HCT116 (cell line): ENCODE measurements at places on chromosomes 16 and 17. TPM values are rescaled to one million over a fixed set of nuclear protein-coding genes. Genes with fewer than 3 reads are reported as not detected.

NDUFAF8 gene
- total RNA-seq = 102 TPM

CCDC200 gene
- not detected for total RNA-seq

NT5M gene
- total RNA-seq = 10.2 TPM

KRTAP1-5 gene
- not detected for total RNA-seq

GAST gene
- total RNA-seq = not detected

PERCC1 gene
- not detected for total RNA-seq

PFN1 gene
- 1,213 TPM for total RNA-seq

GRCh38 chr16:12228602-12229499, 252.3 kb downstream of the SNX29 start:
- H3K27me3 ChIP-seq = no peaks in the 10 kb centered on the region
- no peaks in the 10 kb centered on the region for H3K36me3 ChIP-seq
- DNase-seq = peak; percentile 28
- H3K4me3 ChIP-seq = no peak overlapping the region

GRCh38 chr17:1873418-1873817, 43.6 kb downstream of the RPA1 start:
- no peak overlapping the region for H3K27ac ChIP-seq
- H3K27me3 ChIP-seq = no peaks in the 10 kb centered on the region
- peaks cover 37% of the 10 kb centered on the region; the same call in 1 of the 2 replicates for H3K36me3 ChIP-seq
- no peak for DNase-seq
- H3K4me1 ChIP-seq = no peaks in the 10 kb centered on the region
- H3K4me3 ChIP-seq = no peak overlapping the region

DNA sequence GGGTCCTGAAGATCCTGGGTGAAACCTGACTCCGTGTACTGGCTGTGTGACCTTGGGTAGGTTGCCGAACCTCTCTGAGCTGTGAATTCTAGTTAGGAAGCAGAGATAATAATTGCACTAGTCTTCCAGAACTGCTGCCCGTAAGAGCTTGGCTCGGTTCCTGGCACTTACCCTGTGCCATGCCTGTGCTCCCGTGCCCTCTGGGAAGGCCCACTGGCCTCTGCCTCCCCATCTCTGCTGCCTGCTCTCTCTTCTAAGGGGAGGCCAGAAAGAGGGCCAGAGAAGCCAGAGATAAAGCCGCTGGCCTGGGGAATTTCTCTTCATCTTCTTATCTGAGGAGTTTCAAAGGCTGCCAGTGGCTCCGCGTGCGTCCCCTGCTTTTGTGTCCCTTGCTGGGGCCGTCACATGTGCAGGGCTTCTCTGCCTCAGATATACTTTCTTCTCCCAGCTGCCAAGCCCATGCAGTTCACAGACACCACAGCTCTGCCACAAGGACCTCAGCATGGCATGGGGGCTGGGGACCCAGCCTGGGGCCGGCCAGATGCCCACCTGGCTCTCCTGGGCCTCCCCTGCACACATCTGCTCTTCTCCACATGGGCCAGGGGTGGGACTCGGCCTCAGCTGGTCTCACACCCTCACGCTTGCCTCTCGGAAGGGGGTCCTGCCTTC, 145.2 kb downstream of the SDK2 start:
- H3K36me3 ChIP-seq = no peaks in the 10 kb centered on the region
- H3K27me3 ChIP-seq = peaks cover 72% of the 10 kb centered on the region
- no peak overlapping the region for H3K4me3 ChIP-seq
- H3K27ac ChIP-seq = no peak overlapping the region

GRCh38 chr17:48522031-48522653, 8.7 kb downstream of the HOXB1 start:
- no peak overlapping the region for H3K27ac ChIP-seq
- H3K4me3 ChIP-seq = no peak overlapping the region
- 0 out of 2 replicates have a peak, but pooled peaks cover 5% of the 10 kb centered on the region for H3K27me3 ChIP-seq
- H3K36me3 ChIP-seq = no peaks in the 10 kb centered on the region
- no peak for DNase-seq
- H3K4me1 ChIP-seq = peaks cover 3% of the 10 kb centered on the region; the same call in 1 of the 2 replicates

- H3K27me3 ChIP-seq = no peaks in the 10 kb centered on the region
- no peaks in the 10 kb centered on the region for H3K36me3 ChIP-seq
- H3K4me1 ChIP-seq = peaks cover 37% of the 10 kb centered on the region
- no peak overlapping the region for H3K4me3 ChIP-seq
Observed at GRCh38 chr16:69511651-69512050, 54.1 kb upstream of the NFAT5 start.

DNA sequence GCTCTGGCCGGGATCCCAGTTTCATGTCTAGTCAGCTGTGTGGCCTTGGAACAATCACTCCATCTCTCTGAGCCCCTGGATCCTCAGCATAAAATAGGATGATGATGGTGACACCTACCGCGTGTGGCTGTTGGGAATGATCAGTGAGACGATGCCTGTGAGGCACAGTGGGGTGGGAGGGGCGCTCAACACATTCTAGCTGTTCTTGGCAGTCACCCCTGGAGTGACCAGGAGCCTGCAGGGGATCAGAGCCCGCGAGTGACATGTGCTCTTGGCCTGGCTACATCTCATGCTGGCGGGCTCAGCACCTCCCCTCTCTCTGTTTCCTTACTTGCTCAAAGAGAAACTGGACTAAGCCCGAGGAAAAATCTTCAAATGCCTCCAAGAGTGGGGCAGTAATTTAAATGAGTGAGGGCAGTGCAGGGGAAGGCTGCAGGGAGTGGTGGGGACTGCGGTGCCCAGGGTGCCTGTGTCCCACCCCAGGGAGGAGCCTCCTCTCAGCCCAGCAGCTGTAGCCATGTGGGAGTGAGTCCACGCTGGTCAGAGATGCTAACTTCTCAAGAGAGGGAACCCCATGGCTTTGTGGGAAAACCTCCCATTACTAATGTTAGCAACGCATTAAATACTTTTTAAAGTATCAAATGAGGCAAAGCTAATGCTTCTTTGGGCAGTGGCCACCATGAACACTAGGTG, 23.1 kb upstream of the DOK4 start:
- DNase-seq = no peak
- H3K27ac ChIP-seq = no peak overlapping the region
- H3K27me3 ChIP-seq = no peaks in the 10 kb centered on the region
- no peaks in the 10 kb centered on the region for H3K36me3 ChIP-seq

DNA sequence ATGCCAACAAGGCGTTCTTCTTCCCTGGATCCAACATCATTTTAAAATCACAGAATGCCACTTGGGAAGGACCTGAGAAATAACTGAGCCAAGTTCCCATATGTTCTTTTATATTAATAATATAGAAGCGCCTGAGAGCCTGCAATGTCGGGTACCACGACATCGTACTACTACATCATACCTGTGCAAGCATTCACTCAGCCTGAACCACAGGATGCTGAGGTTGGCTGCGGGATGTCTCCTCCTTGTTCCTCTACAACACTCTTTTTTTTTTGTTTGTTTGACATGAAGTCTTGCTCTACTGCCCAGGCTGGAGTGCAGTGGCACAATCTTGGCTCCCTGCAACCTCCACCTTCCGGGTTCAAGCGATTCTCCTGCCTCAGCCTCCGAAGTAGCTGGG, 2.1 kb upstream of the ATP2C2 start:
- no peak overlapping the region for H3K27ac ChIP-seq
- peaks cover 23% of the 10 kb centered on the region for H3K4me1 ChIP-seq
- no peak for DNase-seq
- no peaks in the 10 kb centered on the region for H3K27me3 ChIP-seq

DNA sequence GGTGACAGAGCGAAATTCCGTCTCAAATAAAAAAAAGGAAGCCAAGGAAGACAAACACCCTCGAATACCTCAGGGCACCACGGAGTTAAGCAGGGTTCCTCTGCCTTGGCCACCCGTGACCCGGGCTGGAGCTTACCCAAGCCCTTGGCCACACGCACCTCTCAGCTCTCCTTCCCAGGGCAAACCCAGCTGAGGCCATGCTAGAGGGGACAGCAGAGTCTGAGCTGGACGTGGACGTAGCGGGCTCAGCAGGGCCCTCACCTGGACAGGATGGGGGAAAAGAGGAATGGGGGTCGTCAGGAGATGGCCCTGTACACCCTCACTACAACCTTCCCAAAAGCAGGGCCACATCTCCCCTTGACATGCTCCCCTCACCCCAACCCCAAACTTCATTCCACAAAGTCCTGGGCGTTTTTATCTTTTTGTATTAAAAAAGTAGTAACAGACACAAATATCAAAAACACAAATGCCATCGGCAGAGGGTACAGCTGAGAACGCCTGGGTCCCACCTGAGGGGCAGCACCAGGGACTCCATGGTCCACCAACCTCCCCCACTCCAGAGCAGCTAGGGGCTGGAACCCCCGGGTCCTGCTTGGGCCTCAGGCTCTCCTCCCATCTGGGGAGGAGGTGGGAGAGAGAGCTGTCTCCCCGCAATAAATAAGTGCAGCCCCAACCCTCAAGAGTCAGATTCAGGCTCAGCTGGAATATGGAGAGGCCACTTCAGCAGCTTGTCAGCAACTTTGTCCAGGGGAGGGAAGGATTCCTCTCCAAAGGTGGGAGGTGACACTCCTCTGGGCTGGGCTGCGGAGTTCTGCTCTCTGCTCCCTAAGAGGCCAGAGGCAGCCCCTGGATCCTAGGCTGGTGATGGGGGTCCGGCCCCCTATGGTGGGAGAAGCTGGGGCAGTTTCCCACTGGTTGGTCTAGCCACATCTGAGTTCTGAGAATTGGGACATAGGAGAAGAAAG, 11.9 kb downstream of the PER1 start:
- peaks cover 9% of the 10 kb centered on the region for H3K36me3 ChIP-seq
- H3K27me3 ChIP-seq = no peaks in the 10 kb centered on the region
- H3K4me3 ChIP-seq = no peak overlapping the region
- no peak for DNase-seq

- H3K36me3 ChIP-seq = no peaks in the 10 kb centered on the region
- DNase-seq = no peak
- no peak overlapping the region for H3K27ac ChIP-seq
- H3K4me1 ChIP-seq = no peaks in the 10 kb centered on the region
- H3K4me3 ChIP-seq = no peak overlapping the region
Observed at GRCh38 chr17:71505200-71505599, 615.6 kb upstream of the SOX9 start.

- H3K27me3 ChIP-seq = no peaks in the 10 kb centered on the region
- H3K36me3 ChIP-seq = no peaks in the 10 kb centered on the region
- H3K4me3 ChIP-seq = no peak overlapping the region
- DNase-seq = no peak
Observed at GRCh38 chr17:35079547-35080423, 16.3 kb upstream of the RFFL start.
